ENCODE measurements at places on chromosomes 16 and 17.
A peak's percentile ranks its signal among the peaks of the same experiment; 100 is the strongest.

DNA sequence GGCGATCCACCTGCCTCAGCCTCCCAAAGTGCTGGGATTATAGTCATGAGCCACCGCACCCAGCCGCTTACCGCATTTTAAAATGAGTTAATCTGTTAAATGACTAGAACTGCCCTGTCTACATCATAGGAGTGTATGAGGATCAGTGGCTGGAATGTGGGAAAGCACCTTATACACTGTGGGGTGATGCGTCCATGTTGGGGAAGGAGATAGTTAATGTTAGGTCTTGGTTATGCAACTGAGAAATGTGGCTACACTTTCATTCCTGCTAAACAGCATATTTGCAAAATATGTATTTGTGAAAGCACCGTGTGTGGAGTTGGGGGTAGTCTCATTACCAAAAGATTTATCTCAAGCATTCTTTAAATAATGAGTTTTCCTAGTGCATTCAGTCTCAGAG is 107.6 kb downstream of the SPACA3 start:
- H3K27ac ChIP-seq: no peak overlapping the region
- DNase-seq: no peak
- no peaks in the 10 kb centered on the region for H3K4me1 ChIP-seq
- no peak overlapping the region for H3K4me3 ChIP-seq

GRCh38 chr16:23754594-23755483 is at the start of gene CHP2:
CHP2 (plus strand) TSS chr16:23755026; CDS start chr16:23755050, 24 bp downstream.
- no peak for DNase-seq
- H3K27ac ChIP-seq: no peak within 1 kb of the TSS
- H3K27me3 ChIP-seq: peaks cover 16% of the 10 kb centered on the region
- H3K4me3 ChIP-seq: no peak within 1 kb of the TSS
- H3K4me1 ChIP-seq: no peaks in the 10 kb centered on the region

DNA sequence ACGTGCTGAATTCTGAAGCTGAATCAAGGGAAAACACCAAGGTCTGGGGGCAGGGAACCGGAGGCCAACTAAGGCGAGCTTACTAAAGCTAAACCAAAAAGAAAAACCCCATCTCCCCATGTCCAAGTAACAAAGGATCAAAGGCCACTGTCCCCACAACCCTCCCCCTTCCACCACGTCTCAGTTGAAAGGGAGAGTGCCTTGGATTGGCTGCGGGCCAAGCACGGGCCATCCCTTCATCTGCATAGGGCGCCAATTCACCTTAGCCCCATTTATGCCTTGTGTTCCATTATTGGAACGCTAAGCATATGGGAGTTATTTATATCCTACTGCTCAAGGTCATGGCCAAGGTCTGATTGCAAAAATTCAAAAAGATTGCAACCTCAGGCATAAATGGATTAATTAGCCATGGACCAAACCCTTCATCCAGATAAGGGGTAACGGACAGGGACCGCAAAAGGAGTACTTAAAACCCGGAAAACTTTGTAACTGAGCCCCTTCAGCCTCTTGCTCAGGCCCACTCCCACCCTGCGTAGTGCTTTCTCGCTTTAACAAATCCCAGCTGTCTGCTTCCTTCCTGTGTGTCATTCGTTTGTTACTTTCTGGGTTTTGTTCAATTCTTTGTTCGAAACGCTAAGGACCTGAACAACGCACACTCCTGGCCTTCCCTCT is 740 bp upstream of the ATP6V0D1 start:
- peak; percentile 61 for DNase-seq
- peak overlapping the region; percentile 76 for H3K27ac ChIP-seq
- H3K27me3 ChIP-seq: no peaks in the 10 kb centered on the region

DNA sequence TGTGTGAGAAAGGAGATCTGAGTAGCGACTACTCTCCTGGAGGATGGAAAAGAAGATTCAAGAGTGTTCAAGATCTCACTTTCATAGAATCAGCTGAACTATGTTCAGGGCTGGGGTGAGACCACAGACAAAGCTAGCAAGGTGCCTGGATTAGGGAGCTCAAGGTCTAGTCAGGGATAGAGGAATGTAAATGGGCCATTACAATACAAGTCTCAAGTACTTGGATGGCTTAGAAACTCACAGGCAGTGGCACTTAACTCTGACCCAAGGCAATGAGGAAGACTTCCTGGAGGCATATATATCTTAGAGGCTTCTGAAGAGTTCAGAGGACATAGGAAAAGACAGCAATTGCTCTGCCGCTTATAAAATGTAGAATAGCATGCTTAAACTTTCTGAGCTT is 184.9 kb upstream of the CDH11 start:
- H3K4me3 ChIP-seq: no peak overlapping the region

- no peak overlapping the region for H3K27ac ChIP-seq
- H3K36me3 ChIP-seq: no peaks in the 10 kb centered on the region
- no peak overlapping the region for H3K4me3 ChIP-seq
- no peaks in the 10 kb centered on the region for H3K4me1 ChIP-seq
- no peak for DNase-seq
Observed at GRCh38 chr16:58425756-58426494, 33.7 kb downstream of the GINS3 start.

DNA sequence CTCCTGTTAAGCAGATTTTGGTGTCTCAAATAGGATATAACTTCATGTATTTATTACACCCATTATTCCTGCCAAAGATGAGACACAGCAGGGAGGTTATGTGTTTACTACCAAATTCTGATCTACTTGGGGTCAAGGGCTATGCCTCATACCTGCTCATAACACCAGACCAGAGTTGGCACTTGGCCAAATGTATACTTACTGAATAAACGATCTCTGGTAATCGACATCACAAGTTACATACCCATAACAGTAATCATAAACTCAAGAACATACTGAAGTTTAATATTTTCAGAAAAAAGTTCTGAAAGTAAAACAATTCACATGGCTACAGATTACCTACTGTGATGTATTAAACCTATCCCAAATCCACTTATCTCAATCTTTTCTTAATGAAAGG is 2.9 kb downstream of the TMEM170A start:
- no peak overlapping the region for H3K4me3 ChIP-seq
- H3K27me3 ChIP-seq: no peaks in the 10 kb centered on the region
- no peak for DNase-seq
- H3K36me3 ChIP-seq: no peaks in the 10 kb centered on the region
- H3K27ac ChIP-seq: no peak overlapping the region

GRCh38 chr17:40873801-40874200 is 6.8 kb upstream of the KRT12 start:
- no peaks in the 10 kb centered on the region for H3K4me1 ChIP-seq
- H3K27ac ChIP-seq: no peak overlapping the region
- no peak overlapping the region for H3K4me3 ChIP-seq
- H3K27me3 ChIP-seq: peaks cover 4% of the 10 kb centered on the region
- no peaks in the 10 kb centered on the region for H3K36me3 ChIP-seq
- no peak for DNase-seq

DNA sequence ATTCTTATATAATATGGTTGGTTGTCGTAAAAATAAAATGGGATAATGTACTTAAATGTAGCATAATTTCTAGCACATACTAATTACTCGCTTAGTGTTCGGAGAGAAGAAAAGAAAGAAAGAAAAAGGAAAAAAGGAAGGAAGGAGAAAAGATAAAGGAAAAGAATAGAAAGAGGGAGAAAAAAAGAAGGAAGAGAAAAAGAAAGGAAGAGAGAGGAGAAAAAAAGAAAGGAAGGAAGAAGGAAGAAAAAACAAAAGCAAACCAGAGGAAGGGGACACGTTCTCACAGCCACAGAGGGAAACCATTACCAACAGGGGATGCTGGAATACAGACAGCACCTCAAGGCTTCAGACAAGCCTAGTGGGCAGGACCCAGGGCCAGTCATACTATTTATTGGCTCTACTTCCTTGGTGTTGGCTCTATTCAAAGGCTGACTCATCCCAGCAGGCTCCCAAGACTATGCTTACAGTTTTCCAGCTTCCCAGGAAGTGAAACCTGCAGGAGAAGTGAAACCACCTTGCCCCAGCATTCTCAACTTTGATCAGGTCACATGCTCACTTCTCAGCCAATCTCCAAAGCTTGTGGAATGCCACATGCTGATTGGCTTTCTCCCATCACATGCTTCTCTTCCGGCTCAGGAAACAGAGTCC is 273.5 kb upstream of the IRX5 start:
- DNase-seq: no peak
- H3K4me1 ChIP-seq: no peaks in the 10 kb centered on the region
- H3K36me3 ChIP-seq: no peaks in the 10 kb centered on the region
- no peak overlapping the region for H3K4me3 ChIP-seq

DNA sequence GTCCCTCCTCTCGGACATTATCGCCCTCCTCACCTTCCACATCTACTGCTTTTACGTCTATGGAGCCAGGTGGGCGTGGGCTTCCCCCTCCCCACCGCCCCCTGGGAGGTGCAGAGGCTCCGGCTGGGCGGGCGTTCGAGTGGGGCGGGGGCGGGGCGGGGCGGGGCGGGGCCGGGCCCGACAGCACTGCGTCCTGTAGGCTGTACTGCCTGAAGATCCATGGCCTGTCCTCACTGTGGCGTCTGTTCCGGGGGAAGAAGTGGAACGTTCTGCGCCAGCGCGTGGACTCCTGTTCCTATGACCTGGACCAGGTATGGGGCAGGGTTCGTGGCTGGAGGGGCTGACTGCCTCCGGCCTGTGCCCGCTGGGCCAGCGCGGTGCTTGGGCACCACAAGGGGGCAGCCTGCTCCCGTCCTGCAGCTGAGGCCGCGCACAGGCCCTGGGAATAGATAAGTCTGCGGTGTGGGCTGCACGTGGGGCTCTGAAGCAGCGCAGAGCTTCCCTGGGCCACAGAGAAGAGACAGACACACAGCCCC is 9.2 kb downstream of the PIGQ start:
- DNase-seq: peak; percentile 64
- H3K27me3 ChIP-seq: no peaks in the 10 kb centered on the region
- no peaks in the 10 kb centered on the region for H3K36me3 ChIP-seq
- no peaks in the 10 kb centered on the region for H3K4me1 ChIP-seq
- no peak overlapping the region for H3K4me3 ChIP-seq

GRCh38 chr16:22665803-22666202 is 148.2 kb upstream of the HS3ST2 start:
- no peaks in the 10 kb centered on the region for H3K36me3 ChIP-seq
- no peak overlapping the region for H3K27ac ChIP-seq
- no peaks in the 10 kb centered on the region for H3K27me3 ChIP-seq
- H3K4me1 ChIP-seq: no peaks in the 10 kb centered on the region

GRCh38 chr17:59470624-59471297 is 94.6 kb upstream of the DHX40 start:
- no peaks in the 10 kb centered on the region for H3K36me3 ChIP-seq
- no peak overlapping the region for H3K27ac ChIP-seq
- H3K27me3 ChIP-seq: no peaks in the 10 kb centered on the region
- DNase-seq: no peak
- no peak overlapping the region for H3K4me3 ChIP-seq
- no peaks in the 10 kb centered on the region for H3K4me1 ChIP-seq

DNA sequence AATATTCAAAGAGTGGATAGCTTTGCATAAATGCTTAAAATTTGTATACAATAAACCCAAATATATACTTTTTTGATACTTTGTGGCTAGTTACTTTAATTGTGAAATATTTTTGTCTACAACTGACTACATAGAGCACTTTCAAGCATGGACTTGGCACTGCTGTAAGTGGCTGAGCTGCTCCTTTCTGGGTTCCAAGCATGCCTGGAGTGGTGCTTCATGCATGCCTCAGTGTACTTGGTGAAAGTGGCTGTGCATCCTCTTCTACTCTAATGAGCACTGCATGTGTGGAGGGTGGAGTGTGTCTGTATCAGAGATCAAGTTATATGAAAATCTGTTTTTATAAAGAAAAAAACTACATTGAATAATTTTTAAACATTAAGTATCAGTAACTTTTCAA is 94.1 kb downstream of the OMG start:
- no peak for DNase-seq
- H3K4me1 ChIP-seq: no peaks in the 10 kb centered on the region
- no peaks in the 10 kb centered on the region for H3K27me3 ChIP-seq
- no peak overlapping the region for H3K27ac ChIP-seq
- H3K4me3 ChIP-seq: no peak overlapping the region

- no peak for DNase-seq
- peak overlapping the region; percentile 93 for H3K27ac ChIP-seq
- H3K4me1 ChIP-seq: peaks cover 13% of the 10 kb centered on the region
- peak overlapping the region; percentile 56 for H3K4me3 ChIP-seq
Observed at GRCh38 chr17:49576917-49577649, 1.4 kb downstream of the NXPH3 start.

DNA sequence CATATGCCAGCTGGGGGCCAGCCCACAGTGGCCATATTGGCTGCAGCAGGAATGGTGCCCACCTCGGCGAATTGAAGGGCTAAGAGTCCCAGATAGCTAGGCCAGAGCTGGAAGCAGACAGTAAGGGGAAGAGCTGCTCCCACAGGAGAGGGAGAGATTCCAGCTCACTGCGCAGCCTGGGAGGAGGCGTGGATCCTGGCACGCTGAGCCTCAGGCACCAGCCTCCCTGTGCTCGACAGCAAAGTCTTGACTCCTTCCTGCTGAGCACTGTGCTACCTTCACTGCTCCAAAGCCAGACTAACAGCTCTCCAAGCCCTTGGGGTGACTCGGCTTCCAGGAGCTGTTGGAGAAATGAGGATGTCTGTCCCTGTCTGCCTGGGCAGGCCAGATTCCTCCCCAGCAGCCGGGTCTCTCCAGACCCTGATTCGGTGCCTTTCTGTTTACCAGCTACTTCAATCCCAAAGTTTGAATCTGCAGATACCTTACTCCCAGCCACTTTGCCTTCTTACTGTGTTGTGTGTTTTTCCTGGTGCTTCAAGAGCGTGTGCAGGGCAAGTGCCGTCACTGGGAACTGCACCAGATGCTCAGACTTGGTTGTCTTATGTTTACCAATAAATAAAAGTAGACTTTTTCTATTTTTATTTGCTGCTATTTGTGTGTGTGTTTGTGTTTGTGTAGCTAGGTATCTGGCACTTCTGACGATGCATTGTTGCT is 9.1 kb downstream of the CBX2 start:
- no peak overlapping the region for H3K27ac ChIP-seq
- no peak overlapping the region for H3K4me3 ChIP-seq
- H3K27me3 ChIP-seq: peaks cover 27% of the 10 kb centered on the region
- H3K36me3 ChIP-seq: no peaks in the 10 kb centered on the region
- no peak for DNase-seq
- no peaks in the 10 kb centered on the region for H3K4me1 ChIP-seq

DNA sequence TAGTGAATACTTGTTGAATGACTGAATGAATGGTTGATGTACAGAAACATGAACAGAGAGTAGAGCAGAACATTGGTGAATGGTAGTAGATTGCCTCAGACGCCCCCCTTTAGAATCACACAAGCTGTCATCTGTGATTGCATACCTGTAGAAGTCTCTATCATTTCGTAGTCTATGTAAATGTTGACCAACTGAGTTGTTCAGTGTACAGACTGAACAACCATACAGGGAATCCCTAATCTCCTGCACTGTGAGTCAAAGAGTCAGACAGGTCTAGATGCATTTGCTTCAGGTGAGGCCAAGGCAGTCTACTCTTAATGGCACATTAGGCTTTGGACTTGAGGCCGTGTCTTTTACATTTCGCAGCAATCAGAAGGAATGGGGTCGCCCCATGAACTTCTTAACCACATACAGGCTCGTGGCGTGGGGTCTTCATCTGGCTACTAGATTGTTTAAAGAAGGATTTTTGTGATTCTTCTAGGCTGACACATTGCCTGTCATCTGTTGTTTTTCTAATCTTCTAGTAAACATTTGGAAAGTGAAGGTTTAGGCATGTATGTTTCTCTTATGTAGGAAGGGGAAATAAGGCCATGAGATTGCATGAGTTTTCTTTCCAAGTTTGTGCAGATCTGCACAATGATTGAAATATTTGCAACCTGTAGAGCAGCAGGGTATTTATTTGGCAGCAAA is 157.4 kb downstream of the WWOX start:
- H3K36me3 ChIP-seq: no peaks in the 10 kb centered on the region
- H3K4me1 ChIP-seq: peaks cover 4% of the 10 kb centered on the region
- no peak for DNase-seq
- no peaks in the 10 kb centered on the region for H3K27me3 ChIP-seq

All from uterus (tissue), 4 donors.